H54 (cell line): ENCODE measurements at places on chromosomes 3 and 15.

GRCh38 chr15:28885630-28886430 is at the start of gene APBA2:
TSS of gene APBA2 (plus strand) at chr15:28885974. CDS start at chr15:29053885, 167,911 bp downstream.
- no peak for DNase-seq

DNA sequence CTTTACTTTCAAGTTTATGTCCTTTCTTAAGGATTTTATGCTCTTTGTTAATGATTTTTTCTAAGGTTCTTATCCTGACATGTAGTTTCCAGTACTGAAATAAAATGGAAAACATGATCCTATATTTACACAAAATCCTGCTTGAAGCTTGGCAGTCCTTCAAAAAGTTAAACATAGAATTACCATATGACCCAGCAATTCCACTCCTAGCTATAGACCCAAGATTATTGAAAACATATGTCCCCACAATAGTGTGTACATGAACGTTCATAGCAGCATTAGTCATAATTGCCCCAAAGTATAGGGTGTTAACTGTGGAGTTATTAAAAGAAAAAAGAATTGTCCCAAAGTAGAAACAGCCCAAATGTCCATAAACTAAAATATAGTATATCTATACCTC is 33.2 kb downstream of the ITGB5 start:
- no peak for DNase-seq

- DNase-seq, result no peak
These were observed 25.8 kb downstream of the GREM1 start for GRCh38 chr15:32743411-32744140.

DNA sequence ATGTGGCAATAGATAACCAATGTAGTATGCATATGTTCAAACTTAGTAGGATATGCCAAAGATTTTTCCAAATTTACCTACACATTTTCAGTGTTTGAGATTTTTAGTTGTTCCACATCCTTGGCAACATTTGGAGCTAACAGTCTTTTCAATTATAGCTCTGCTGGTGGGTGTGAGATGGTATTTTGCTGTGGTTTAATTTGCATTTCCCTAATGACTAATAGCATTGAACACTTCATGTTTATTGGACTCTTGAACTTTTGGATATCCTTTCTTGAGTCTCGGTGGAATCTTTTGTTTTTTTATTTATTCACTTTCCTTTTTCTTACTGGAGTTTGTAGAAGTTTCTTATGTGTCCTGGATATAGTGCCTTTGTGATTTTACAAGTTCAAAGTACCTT is 11.0 kb upstream of the ILDR1 start:
- no peak for DNase-seq

DNA sequence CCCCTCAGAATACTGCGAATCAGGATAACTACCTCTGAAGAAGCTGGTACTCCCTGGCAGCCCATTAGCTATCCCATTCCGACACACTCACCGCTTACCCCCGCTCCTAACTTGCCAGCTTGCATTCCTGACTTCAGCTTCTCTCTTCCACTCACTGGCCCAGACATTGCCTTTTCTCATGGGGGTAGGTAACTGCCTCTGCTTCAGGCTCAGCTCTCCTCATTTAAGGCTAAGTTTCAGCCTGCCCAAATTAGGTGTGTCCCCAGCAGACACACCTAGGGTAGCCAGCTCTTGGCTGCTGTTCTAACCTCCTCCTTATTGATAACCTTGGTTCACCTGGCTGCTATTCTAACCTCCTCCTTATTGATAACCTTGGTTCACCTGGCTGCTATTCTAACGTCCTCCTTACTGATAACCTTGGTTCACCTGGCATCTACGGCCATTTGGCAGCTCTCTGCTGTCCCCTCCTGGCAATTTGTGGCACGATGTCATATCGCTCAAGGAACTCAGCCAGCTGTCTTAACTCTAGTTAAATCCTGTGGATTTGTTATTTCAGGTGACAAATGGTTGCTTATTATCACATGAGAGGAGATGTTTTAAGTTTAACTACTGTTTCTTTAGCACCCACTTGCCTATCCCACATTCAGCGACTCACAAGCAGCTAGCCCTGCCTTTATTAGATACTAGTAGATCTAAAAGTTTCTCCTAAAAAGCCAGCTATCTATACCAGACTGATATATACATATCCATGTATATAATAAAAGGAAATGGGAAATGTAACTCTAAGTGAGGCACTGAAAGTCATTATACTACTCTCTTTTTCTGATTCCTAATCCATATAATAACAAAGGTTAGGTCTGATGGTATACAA is 106.5 kb upstream of the ACP3 start:
- no peak for DNase-seq
